ENCODE measurements at places on chromosomes 3 and 15.

- no peak for DNase-seq
Measured at GRCh38 chr3:185737740-185738680, 86.8 kb downstream of the IGF2BP2 start.

- no peak for DNase-seq
Measured at GRCh38 chr3:57060089-57060821, at the start of gene SPATA12. TSS of gene SPATA12 (plus strand) at chr3:57060664. CDS start at chr3:57073695, 13,031 bp downstream.

- DNase-seq: no peak
Measured at GRCh38 chr3:197554196-197554561, 1.6 kb downstream of the BDH1 start.

DNA sequence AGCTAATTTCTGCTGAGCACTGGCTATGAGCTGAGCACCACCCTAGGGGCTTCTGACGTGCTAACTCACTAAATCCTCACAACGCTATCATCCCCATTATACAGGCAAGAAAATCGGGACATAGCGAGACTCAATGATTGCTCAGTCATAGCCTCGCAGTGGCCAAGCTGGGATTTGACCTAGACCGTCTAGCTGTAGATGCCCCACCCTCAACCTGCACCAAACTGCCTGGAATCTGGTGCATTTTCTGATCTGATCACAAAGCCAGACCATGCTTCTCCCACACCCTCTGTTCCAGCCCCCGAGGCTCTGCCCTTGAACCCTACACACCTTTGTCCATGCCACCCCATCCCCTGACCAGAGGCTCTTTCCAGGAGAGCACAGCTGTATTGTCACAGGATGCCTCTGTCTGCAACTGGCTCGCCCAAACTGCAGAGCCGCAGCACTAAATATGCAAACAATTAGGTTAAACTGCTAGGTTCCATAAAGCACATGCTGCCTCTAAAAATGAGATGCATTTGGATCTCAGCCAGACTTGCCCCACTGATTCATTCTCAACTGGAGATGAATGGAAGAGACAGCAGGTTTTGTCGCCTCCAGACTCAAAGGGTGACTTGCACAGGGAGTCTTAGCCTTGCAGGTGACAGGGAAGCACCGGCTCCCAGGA, 95.2 kb downstream of the NUP210 start:
- no peak for DNase-seq

DNA sequence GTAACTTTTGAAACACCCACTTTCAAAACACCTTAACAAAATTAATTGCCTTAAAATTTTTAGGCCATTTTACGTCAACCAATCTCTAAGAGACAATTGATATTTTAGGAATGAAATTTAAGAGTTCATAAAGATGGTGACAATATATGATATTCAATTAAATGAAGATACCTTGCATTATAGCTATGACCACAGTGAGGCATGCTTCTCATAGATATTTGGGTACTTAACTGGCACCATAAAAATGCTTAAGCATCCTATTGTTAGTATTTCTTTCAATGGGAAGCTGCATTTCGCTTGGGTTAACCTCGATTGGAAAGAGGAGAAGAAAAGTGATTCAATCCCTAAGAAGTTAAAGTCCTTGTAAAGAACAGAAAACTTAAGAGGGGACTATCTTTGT, 209.0 kb downstream of the GAP43 start:
- DNase-seq: no peak

DNA sequence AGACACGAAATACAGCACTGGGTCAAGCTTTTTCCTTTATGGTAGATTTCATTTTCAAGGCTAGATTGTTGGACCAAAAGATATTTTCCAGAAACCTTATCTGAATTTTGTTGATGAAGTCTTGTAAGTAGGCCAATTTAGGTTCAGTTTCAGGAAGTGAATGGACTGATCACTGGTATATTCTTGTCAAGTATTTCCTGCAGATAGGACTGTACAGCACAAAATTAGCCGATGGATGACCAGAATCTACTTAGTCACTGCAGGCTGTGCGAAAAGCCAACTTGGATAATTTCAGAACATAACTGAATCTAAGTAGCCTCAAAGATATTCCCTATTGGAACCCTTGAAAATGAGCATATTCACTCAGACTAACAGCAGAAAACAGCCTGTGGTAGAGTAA, 206.5 kb downstream of the NR1D2 start:
- DNase-seq: no peak

- no peak for DNase-seq
Measured at GRCh38 chr3:158847452-158847821, 45.6 kb downstream of the MFSD1 start.

- no peak for DNase-seq
Measured at GRCh38 chr3:73215281-73215680, 153.8 kb downstream of the EBLN2 start.

DNA sequence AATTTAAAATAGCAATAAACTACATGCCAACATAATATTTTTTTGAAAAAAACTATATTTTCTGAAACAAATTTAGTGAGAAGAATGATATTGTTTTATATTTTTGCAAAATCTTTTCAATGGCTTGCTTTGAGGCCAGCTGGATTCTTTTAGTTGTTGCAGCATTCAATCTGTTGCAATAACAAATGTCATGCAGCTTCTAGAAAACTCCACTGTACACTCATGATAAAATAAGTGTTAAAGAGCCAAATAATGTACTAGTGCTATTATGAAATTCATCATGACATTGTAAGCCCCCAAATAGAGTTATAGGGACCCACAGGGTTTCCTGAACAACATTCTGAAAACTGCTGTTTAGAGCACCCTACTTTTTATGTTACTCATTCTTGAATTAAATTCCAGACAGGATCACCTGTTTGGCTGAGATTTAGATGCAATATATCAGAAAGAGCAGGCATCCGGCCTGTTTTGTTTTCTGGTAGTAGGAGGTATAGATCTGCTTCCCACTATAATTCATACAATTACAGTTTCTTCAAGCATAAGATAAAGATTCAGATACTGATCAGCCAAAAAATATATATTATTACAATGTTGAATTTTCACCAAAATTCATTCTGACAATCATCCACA, 703.0 kb upstream of the ZNF385D start:
- no peak for DNase-seq

DNA sequence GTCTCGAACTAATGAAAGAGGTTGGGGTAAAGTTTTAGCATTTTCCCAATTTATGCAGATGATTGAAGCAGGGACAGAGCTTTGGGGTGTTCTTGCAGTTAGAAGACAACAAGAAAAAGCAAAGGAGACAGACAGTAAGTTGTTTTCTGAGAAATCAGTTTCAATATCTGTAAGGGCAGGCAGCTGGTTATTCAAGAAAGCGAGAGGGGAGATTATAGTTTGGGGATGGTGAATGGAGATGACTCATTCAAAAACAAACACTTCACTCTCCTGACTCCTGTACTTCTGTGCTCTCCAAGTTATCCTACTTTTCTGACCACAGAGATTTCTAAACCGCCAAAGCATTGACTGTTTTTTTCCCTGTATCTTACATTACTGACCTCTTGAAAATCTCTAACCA, 352.0 kb downstream of the GAP43 start:
- DNase-seq: no peak

DNA sequence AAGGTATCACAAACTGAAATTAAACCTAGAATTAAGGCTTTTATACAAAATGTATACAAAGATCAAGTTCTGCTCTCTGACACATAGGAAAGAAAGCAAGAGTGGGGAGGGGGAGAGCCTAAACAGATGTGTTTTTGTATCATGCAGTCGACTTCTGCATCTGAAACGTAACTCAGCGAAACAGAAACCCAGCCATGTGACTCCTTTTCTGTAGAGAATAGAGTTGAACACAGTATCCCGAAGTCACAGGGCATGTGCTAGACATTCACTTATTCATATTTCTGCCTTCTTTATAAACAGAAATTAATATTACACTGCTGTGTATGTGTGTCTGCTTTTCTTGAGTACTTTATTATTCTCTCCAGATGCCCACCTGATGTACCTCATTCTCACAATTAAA, 121.0 kb downstream of the PDZRN3 start:
- DNase-seq: no peak

GRCh38 chr3:66037330-66037985, 1.3 kb downstream of the MAGI1 start:
- DNase-seq: no peak

GRCh38 chr15:92819278-92820235, 80.6 kb upstream of the CHD2 start:
- DNase-seq: no peak

- no peak for DNase-seq
Measured at GRCh38 chr3:141538568-141539240, 51.9 kb downstream of the RASA2 start.

DNA sequence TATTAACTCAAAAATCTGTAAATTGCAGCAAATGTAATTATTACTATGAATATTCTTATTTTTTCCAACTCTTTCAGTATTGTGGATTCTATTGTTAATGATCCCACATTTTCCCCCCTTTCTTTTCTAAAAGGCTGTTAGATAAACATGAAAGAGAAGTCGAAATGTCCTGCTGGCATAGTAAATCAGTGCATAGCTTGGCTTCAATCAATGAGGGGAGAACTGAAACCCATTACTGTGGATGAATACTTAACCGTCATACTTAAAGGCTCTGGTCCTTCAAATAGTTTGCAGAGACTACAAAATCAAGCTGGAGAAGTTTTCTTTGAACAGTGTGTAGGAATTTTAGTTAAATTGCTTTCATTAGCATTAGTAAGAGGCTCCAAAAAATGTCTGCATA, 667.9 kb downstream of the CADM2 start:
- no peak for DNase-seq

- no peak for DNase-seq
Measured at GRCh38 chr3:23000371-23000770, 202.8 kb upstream of the UBE2E2 start.

DNA sequence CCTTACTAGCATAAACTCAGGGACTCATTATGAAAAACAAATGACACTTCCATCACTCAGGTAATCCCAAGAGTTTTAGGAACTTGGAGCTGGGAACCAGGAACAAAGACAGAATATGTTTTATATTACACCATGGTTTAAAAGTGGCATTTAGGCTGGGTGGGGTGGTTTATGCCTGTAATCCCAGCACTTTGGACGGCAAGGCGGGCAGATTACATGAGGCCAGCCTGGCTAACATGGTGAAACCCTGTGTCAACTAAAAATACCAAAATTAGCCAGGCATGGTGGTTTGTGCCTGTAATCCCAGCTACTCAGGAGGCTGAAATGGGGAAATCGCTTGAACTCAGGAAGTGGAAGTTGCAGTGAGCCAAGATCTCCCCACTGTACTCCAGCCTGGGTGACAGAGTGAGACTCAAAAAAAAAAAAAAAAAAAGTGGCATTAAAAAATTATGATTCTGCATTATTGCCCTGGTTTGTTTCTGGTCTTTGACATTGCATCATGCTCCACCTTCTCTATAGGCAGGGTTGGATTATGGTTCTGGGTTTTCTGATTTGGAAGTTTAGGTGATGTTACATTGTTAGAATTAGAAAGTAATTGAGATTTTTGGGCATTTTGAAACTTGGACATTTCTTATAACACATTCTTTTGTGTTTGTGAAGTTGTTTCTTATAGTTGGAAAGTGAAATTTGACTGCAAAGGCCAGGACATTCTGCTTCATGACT, 19.0 kb downstream of the SQOR start:
- DNase-seq: no peak

DNA sequence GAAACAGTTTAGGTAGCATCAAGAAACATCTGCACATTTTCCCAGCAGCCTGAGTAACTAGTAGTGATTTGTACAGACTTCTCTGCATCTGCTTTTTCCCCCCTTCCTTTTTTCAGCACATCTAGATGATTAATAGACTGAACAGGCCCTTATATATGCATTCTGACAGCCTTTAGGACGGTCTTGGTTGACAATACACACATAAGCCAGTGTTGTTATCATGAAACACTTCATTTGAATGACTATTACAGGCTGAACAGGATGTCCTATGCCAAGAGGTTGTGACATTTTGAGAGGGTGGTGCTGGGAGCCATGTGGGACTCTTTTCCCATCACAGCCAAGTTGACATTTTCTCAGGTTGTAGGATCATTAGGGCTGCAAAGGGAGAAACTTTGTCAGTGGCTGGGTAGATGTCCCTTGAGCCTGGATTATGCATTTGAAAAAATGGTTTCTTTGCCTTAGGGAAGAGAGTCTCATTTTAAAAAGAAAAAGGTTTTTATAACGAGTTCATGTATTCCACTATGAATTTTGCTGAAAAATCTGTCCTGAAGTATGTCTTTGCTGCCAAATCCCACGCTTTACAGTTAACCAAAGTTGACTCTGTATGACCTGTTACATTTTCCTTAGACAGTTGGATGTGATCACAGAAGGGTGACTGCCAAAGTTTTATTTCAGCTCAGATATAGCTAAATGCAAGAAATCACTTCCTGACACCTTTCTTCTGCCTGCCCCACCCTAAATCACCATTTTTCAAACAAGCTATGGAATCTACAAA, 73.7 kb downstream of the FILIP1L start:
- no peak for DNase-seq

DNA sequence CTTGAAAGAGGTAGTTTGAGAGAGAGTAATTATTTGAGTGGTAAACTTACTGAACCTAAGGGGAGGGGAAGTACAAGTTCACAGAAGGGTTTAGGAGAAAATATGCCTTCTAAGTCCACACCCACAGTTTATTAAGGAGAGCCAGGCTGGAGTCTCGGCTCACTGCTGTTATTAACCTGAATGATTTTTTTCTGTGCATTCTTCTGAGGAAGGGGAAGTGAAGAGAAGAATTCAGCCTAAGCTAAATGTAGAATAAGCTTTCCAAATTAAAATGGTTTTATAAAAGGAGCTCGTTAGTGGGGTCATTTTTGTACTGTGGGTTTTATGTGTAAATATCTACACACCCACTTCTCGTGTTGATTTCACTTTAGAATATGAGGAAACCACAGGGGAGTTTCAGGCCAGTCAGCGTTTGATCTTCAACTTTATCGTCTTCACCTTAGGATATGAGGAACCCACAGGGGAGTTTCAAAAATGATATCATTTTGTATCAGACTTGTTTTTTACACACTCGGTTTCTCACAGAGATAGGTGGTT, 1.5 kb downstream of the WHAMM start:
- DNase-seq: peak; percentile 67

GRCh38 chr15:74402873-74403587, 30.7 kb downstream of the SEMA7A start:
- DNase-seq: peak; percentile 60
